ENCODE measurements at places on chromosomes 16 and 17.
A peak's percentile ranks its signal among the peaks of the same experiment; 100 is the strongest.

DNA sequence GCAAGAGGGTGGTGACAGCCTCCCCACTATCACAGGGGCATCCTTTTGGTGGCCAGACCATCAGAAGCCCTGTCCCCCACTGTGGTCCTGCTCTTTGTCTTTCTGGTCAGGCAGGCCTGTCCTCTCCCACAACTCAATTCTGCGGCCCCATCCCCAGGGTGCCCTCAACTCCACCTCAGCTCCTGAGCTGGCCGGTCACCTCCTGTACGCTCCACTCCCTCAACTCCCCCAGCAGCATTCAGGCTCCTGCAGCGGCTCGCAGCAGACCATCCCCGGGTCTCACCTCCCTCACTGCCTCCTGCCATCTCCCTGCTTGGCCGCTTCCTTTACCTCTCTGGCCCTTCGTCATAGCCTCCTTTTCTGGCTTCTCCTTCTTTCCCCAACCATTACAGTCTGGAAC is 43.4 kb upstream of the MTSS2 start:
- DNase-seq, result no peak

GRCh38 chr17:82752371-82753200 is 721 bp downstream of the TBCD start:
- DNase-seq, result no peak

- no peak for DNase-seq
These were observed 50.1 kb downstream of the GTF3C1 start for GRCh38 chr16:27499659-27500055.

DNA sequence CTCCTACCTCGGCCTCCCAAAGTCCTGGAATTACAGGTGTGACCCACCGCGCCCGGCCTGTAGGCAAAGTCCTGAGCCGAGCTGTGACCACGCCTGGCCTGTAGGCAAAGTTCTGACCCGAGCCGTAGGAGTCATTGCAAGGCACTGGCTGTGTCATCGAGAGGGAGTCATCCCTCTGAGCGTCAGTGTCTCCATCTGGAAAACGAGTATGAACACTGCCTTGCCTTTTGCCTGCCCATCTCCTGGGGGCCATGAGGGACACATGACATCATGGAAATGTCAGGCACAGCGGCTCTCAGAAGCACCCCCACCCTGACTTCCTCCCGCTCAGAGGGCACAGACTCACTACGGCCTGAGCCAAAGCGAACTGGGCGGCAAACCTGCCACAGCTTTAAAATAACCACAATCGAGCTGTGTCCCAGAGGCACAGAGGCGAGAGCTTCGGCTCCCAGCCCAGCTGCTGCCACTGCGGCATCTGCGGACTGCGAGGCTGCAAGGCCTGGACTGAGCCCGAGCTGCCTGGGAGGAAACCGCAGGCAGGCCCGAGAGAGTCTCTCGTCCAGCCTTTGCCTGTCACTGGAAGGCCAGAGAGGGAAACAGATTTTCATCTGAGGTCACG is 50.8 kb downstream of the RPH3AL start:
- DNase-seq, result no peak

GRCh38 chr16:89407282-89407924 is 83.0 kb downstream of the ANKRD11 start:
- peak; percentile 39 for DNase-seq
